ENCODE measurements at places on chromosomes 3 and 15. TPM values are rescaled to one million over a fixed set of nuclear protein-coding genes. Genes with fewer than 3 reads are reported as not detected.

Gene TRIM42
- not detected for total RNA-seq

Gene MAP2K5
- total RNA-seq: 13.3 TPM

Gene COL6A5
- total RNA-seq: 0.14 TPM

Gene KLHL40
- total RNA-seq: 0.12 TPM

DNA sequence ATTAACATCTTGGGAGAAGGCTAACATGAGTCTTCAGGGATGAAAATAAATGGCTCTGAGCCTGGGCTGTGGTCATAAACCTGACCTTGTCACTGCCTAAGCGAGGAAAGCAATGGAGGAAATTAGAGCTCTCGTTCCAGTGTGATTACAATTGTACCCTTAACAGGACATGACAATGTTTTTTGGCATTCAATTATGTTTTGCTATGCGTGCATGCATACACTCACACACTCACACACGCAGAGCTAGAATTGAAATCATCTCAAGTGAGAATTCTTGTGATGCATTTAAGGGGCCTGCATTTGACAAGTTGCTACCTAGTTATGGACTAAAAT is 24.1 kb downstream of the ZNF80 start:
- no peaks in the 10 kb centered on the region for H3K36me3 ChIP-seq
- peaks cover 13% of the 10 kb centered on the region for H3K27me3 ChIP-seq
- no peak overlapping the region for H3K4me3 ChIP-seq
- no peak for DNase-seq
- no peak overlapping the region for H3K27ac ChIP-seq

- no peak for DNase-seq
- H3K4me3 ChIP-seq: no peak overlapping the region
- peaks cover 15% of the 10 kb centered on the region for H3K27me3 ChIP-seq
- H3K4me1 ChIP-seq: peaks cover 5% of the 10 kb centered on the region
Measured at GRCh38 chr3:118987477-118987876, 47.2 kb downstream of the IGSF11 start.

- no peak for DNase-seq
- H3K27me3 ChIP-seq: peaks cover 3% of the 10 kb centered on the region
- H3K4me3 ChIP-seq: no peak overlapping the region
Measured at GRCh38 chr3:90040554-90040953, 933.1 kb downstream of the EPHA3 start.

GRCh38 chr3:117499189-117499870 is 789.8 kb downstream of the TUSC7 start:
- no peak overlapping the region for H3K4me3 ChIP-seq
- no peaks in the 10 kb centered on the region for H3K4me1 ChIP-seq
- H3K36me3 ChIP-seq: no peaks in the 10 kb centered on the region

- no peaks in the 10 kb centered on the region for H3K36me3 ChIP-seq
- peak overlapping the region; percentile 39 for H3K4me3 ChIP-seq
- no peak for DNase-seq
- H3K27me3 ChIP-seq: peaks cover 38% of the 10 kb centered on the region
- H3K27ac ChIP-seq: no peak overlapping the region
Measured at GRCh38 chr15:70264014-70264582, 166.4 kb upstream of the TLE3 start.

DNA sequence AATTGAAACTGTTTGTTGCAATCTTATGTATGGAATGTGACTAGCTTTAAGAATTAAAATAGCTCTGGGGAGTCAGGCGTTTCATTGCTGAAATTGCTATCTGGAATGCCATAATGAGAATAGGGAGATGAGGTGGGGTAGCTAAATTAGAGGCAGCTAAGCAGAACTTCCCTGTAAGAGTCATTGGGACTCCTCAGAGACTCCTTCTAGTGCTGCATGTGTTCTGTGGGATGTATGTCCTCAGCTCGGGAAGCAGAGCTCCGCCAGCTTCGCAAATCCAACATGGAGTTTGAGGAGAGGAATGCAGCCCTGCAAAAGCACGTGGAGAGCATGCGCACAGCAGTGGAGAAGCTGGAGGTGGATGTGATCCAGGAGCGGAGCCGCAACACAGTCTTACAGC is 57.4 kb downstream of the HMG20A start:
- H3K4me3 ChIP-seq: no peak overlapping the region
- no peaks in the 10 kb centered on the region for H3K27me3 ChIP-seq
- DNase-seq: no peak
- no peak overlapping the region for H3K27ac ChIP-seq

GRCh38 chr15:70505411-70505919 is 257.9 kb downstream of the UACA start:
- H3K4me1 ChIP-seq: peaks cover 46% of the 10 kb centered on the region
- no peak for DNase-seq
- no peak overlapping the region for H3K4me3 ChIP-seq
- H3K27me3 ChIP-seq: peaks cover 3% of the 10 kb centered on the region
- H3K36me3 ChIP-seq: peaks cover 12% of the 10 kb centered on the region
- H3K27ac ChIP-seq: no peak overlapping the region

DNA sequence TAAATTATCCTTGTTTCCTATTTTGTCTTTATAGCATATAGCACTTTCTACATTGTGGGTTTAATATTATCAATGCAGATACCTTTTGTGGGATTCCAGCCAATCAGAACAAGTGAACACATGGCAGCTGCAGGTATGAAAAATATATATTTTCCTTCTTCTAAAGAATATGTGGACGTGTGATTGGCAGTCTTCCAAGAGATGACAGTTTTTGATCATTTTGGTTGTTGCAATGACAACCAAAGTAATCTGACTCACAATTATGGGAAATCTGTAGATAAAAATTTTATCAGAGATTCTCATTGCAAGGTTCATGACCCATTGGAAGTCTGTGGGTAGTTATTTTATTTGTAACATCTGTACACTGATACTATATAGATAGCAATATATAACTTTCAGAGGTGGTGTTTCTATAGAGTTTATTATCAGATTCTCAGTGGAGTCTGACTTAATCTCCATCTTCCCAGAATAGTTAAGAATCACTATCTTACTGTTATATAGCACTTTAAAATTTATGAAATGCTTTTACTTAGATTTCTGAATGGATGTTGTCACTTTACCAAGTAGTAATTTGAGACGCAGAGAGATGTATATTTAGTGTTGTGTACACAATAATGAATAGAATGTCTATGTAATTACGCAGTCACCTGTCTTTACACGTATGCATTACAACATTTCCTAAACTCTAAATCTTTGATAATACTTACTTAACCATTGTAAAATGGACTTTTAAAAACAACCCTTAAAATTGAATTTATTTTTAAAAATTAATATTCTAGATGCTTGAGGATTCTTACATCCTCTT is 82.5 kb downstream of the STT3B start:
- no peaks in the 10 kb centered on the region for H3K27me3 ChIP-seq
- H3K4me3 ChIP-seq: no peak overlapping the region
- no peak for DNase-seq
- H3K27ac ChIP-seq: no peak overlapping the region
- peaks cover 41% of the 10 kb centered on the region for H3K36me3 ChIP-seq

Measured in type B pancreatic cell (in vitro differentiated cells).